CD4-positive, CD25-positive, alpha-beta regulatory T cell (primary cell): ENCODE measurements at places on chromosomes 12 and 14. TPM values are rescaled to one million over a fixed set of nuclear protein-coding genes. Genes with fewer than 3 reads are reported as not detected.

DNA sequence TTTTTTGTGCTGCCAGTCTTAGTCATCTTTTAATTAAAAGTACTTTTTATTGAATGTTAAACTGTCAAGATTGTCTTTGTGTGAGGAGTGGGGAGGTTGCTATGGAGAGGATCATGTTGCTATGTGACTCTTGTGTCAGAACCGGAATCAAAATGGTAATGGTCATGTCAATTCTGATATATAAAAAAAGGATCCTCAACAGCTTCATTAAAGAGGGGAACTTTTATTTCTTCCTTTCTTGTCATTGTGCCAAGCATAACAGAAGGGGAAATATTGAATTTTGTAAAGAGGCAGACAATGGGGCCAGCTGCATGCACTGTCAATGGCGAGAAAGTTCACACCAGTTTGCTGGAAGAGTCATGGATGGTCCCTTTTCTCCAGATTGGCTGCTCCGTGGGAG, 564.8 kb downstream of the VRK1 start:
- no peak for DNase-seq

The C1QL4 gene
- not detected for polyA plus RNA-seq

The IQSEC3 gene
- polyA plus RNA-seq, result not detected

DNA sequence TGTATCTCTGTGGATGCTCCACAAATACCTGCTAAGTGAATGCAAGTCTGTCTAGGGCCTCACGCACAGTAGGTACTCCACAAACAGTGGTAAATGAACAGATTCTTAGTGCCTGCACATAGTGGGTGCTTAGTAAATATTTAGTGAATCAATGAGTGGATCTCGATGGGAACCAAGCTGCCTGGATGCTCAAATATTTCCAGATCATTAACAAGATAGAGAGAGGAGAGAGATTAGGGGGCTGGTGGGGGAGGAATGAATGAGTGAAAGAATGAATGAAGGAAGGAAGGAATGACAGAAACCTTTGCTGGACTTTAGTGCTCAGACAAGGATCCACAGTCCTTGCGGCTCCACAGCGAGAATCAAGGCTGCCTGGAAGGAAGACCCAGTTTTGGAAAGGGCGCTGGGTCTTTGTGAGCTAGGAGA, 118.2 kb downstream of the SCARB1 start:
- DNase-seq, result no peak

DNA sequence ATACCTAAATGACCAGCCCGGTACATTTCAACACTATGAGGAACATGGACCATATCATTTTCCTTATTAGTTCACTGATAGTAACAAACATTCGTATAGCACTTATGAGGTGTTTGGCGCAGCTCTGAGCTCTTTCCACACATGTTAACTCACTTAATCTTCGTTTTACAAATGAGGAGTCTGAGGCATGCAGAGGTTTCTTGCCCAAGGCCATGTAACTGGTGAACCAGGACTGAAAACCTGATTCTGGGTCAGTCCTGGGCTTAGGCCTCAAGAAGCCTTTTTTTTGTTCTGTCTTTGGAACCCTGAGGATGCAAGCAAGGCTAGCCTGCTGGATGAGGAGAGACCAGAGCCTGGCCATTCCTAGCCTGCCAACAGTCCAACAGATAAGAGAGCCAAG, 55.0 kb downstream of the C14orf132 start:
- no peak for DNase-seq

GRCh38 chr14:51454351-51454750, 197.4 kb upstream of the FRMD6 start:
- no peak for DNase-seq

- no peak for DNase-seq
These were observed 467.8 kb downstream of the MDGA2 start for GRCh38 chr14:47207617-47208016.
